ENCODE measurements at places on chromosomes 4 and X. TPM values are rescaled to one million over a fixed set of nuclear protein-coding genes. Genes with fewer than 3 reads are reported as not detected.
A peak's percentile ranks its signal among the peaks of the same experiment; 100 is the strongest.

DNA sequence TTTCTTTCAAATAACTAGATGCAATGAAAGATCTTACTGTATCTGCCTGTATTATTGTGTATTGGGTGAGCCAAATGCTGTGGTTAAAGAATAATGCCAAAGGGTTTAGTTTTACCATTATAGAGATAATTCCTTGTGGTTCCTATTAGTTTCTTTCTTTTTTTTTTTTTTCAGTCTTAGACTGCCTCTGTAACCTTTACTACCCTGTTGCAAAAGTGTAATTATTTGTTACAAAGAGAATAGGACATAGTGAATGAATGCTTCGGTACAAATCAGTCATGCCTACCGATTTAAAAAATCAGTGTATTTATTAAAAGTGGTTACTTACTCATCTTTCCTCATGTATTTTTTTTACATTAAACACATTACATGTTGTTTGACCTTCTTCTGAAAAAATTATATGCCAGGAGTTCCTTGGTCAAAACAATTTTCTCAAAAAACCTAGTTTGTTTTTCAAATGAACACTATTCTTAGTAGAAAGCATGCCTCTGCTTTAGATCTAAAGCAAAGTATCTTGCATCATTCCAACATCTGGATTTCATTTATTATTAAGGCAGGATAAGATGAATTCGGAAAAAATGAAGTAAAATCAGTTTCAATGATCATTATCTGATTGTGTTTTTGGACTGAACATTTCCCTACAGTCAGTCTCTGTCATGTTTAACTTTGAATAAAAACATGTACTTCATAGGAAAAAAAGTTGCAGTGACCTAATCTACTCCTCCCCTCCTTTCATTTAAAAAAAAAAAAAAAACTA, 21.2 kb upstream of the SYNPO2 start:
- no peak for DNase-seq

- DNase-seq: no peak
Observed at GRCh38 chr4:112377171-112377570, 80.0 kb downstream of the ALPK1 start.

- no peak for DNase-seq
Observed at GRCh38 chrX:126985981-126986380, 166.5 kb downstream of the PRR32 start.

DNA sequence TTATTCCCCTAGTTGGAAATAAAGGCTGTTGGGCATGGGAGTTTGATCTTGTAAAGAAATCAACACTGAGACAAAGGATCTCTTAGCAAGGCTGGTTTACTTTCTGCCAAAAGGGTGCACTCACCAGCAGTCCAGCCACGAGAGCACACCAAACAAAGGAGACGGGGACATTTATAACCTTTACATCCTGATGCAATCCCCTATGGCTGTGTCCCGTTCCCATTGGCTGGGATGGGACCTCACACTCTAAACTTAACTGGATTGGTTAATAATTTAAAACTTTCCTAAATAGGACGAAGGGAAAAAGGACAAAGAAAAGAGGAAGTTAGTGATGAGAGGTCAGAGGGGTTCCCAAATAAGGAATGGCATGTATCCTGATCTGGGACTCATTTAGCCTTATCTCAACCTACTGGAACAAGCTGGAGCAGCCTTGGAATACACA, 17.9 kb downstream of the METAP1 start:
- DNase-seq: no peak

GRCh38 chr4:140374130-140374477, 658 bp downstream of the SCOC start:
- DNase-seq: no peak

DNA sequence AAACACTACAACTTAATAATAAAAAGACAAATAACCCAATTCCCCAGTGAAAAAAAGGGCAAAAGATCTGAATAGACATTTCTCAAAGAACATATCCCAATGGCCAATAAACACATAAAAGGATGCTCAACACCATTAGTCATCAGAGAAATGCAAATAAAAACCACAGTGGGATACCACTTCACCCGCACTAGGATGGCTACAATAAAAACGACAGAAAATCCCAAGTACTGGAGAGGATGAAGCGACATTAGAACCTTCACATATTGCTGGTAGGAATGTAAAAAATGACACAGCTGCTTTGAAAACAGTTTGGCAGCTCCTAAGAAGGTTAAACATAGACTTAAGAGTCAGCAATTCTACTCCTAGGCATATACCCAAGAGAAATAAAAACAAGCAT, 140.6 kb upstream of the ARX start:
- DNase-seq: no peak

TMPRSS11A gene
- polyA plus RNA-seq: 0.03 TPM

HSFX3 gene
- polyA plus RNA-seq: not detected

DNA sequence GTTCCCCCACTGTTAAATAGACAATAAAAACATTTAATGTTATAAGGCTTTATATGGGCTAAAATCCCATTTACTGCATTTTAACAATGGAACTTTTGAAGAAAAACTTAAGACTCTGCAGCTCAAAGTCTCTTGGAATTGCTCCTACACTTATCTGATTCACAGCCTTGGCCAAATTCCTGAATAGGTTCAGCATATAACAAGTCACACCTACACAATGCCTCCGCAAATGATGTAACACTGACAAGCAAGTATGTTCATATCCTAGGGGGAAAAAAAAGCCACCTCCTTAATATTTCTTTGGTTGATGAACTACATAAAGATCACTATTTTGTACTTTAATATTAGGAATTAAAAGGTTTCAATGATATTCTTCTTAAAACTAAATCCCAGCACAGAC, 34.5 kb downstream of the RPS6KA6 start:
- DNase-seq: no peak

FAM149A gene
- polyA plus RNA-seq: 56.7 TPM

- no peak for DNase-seq
Observed at GRCh38 chr4:156975686-156976085, 4.1 kb upstream of the PDGFC start.

DNA sequence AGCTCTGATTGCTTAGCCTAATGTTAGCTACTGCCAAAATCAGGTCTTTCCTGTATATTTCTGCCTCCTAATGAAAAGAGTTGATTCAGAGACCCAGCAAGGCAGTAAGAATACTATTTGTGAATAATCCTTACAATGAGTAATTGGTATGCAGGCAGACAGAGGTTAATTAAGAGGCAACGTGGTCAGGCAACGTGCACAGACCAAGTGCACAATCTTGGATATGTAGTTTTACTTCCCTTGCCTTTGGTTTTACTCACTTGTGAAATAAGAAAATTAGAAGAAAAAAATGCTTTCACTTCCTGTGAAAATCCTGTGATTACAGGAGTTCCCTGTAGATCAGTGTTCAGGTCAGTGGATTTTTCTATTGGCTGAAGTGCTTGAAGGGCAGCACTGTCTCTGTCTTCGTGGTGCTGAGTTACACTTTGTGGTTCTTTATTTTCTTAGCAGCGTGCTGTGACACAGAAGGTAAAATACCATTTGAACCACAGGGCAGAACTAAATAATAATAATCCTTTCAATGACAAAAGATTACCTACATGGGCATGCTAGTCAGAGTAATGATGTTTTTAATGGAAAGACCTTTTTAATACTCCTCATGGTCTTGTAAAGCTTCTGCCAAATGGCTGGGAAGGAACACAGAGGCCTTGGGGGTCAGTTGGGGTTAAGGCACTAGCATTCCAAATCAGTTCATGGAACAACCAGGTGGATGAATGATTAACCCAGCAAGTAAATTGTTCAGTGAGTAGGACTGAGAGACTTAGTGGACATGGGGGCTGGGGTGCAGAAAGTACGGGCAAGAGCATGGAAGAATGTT, 430.9 kb downstream of the MAPK10 start:
- DNase-seq: peak; percentile 83

- no peak for DNase-seq
Observed at GRCh38 chr4:5409972-5410618, 298.3 kb downstream of the EVC2 start.

KCNE5 gene
- polyA plus RNA-seq: 4.8 TPM

GRCh38 chr4:168551945-168552695, 55.3 kb downstream of the PALLD start:
- no peak for DNase-seq

DNA sequence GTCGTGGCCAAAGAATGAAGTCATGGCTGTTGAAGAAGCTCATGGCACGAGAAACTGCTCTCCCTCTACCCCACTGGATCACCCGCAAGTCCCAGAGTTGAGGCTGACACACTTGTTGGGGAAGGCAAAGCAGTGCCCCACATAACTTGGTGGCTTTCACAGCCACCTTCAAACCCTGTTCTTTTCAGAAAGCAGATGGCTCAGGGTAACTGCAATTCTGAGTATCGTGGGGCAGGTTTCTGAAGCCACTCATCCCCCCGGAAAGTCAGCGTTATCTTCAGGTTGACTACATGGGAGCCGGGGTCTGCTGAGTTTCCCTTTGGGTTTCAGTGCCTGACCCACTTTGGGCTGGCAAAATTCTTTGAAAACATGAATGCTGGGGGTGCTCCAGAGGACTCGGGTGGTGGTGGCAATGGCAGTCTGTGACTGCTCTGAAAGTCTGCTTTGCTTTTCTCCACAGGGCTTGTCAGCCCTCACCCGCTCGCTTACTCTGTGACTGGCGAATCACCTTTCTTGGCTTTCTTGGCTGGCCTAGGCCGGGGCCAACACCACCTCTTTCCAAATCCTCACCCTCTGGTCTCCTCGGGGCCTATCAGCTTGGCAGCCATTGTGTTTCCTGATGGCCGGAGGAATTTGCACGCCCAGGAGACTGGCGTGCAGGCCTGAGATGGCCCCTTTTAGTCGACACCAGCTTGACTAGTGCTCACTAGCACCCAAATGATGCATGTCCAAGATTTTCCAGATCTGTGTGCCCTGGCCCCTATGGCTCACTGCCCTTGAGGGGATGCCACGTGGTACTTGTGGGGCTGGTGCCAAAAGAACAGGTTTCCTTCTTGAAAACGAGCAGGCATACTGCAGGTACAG, 7.3 kb downstream of the PPP1R3F start:
- DNase-seq: no peak

- DNase-seq: no peak
Observed at GRCh38 chrX:53715346-53715924, 28.9 kb upstream of the HUWE1 start.

GRCh38 chr4:38489011-38489861, 174.8 kb upstream of the KLF3 start:
- peak; percentile 51 for DNase-seq

- no peak for DNase-seq
Observed at GRCh38 chrX:10176121-10177003, 19.6 kb downstream of the CLCN4 start.

DNA sequence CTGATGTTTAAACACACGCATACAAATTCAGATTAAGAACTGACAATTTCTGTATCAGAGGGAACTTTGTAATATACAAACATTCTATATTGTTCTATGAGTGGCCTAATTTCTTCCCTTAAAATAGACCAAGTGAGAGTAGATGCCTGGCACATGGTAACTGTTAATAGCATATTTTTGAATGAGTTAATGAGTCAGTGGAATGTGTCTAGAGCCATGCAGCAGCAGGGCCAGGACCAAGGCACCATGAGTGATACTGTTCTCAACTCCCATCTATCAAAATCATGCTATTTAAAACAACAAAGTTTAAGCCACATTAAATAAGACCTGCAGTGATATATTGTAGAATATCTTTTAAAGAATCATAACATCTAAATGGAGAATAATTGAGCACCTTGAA, 98.3 kb downstream of the ARHGAP24 start:
- DNase-seq: no peak

- no peak for DNase-seq
Observed at GRCh38 chr4:24970191-24970590, 57.3 kb upstream of the CCDC149 start.

GLRA2 gene
- 0.52 TPM for polyA plus RNA-seq

- DNase-seq: no peak
Observed at GRCh38 chr4:24102621-24103020, 212.8 kb upstream of the PPARGC1A start.

GRCh38 chr4:169741569-169741968, 16.2 kb downstream of the HPF1 start:
- DNase-seq: no peak

MTTP gene
- polyA plus RNA-seq: 13.7 TPM

LRIT3 gene
- 1.4 TPM for polyA plus RNA-seq

GRCh38 chr4:141719585-141719984, 83.2 kb downstream of the IL15 start:
- DNase-seq: no peak

- DNase-seq: no peak
Observed at GRCh38 chr4:151960449-151961230, 199.8 kb upstream of the GATB start.

DNA sequence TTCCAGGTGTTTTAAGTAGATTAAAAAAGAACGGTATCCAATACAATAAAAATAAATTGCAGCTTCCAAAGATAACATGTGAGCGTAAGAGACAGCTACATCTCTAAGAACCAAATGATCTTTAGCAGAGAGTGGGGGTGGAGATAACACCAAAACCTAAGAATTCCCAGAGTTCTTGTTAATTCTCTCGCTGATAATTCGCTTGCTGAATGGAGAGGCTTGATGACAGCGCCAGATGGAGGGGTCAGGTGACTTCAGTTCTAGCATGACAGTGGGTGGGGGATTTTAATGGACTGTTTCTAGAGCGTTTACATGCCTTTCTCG, 2.3 kb downstream of the CLCN4 start:
- DNase-seq: no peak

LUZP4 gene
- not detected for polyA plus RNA-seq

DNA sequence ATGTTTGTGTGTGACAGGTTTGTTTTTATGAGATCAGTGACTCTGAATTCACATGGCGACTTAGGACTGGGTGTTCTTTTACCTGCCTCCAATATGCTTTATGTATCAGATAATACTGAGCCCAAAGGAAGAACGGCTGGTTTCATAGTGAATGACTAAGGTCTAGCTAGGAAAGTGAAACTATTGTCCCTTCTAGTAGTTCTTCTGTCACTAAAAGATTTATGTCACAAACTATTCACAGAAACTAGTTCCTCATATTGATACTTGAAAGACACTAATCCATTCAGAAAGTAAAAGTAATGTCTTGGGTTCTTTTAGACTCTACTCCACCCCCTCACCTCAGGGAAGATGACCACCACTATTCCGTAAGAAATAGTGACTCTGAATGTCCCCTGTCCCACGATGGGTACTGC, 81.7 kb downstream of the EGF start:
- no peak for DNase-seq

DNA sequence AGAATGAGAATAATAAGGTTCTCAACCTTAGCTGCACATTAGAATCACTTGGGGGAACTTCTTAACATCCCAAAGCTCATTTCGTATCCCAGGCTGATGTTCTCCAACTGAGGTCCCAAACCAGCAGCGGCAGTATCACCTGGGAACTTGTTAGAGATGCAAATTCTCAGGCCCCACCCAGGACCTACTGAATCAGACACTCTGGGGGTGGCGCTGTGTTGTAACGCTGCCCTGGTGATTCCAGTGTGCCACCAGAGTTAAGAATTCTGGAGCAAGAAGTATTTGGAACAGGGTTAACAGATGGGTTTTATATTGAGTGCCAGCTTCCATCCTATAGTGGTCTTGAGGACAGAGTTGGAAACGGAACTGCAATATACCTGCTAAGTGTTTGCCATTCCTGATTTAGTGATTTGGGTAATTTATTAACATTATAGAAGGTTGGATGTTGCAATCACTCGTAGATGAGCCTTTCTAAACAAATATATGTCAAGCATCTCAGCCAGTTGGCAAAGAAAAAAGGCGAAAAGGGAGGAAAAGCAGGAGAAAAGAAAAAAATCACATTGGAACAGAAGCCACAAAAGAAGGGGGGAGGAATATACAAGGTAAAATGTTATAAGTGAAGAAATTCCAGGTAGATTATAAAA, 141.0 kb downstream of the ARX start:
- DNase-seq: no peak
